ENCODE measurements at places on chromosomes 7 and 10.

- DNase-seq = no peak
These were observed 84.5 kb downstream of the AOAH start for GRCh38 chr7:36639826-36640225.

DNA sequence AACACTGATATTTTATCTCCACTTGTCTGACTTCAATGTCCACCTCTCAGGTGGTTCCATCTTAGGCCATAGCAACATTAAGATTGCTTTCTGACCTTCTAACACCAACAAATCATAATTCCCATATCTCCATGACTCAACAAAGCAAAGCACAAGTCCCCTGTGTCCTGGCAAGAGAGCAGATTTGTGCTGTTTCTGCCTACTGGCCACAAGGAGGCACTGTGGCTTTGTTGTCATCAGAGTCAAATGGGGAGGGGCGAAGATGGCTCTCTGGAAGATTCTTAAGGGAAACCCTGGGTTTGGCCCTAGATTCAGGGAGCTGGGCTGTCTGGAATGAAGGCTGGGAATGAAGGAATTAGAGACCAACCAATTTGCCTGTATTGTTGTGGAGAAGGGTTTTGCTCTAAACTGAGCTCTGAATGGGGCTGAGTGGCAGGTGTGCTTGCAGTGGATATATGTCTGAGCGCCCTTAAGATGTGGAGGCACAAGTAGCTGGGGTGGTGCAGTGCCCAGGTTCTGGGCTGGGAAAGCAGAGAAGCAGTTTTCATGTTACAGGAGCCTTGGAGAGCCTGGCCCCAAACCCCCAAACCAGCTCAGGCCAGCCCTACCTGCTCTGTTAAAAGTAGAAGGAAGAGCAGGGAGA, 154.8 kb upstream of the PRSS58 start:
- peak; percentile 56 for DNase-seq

DNA sequence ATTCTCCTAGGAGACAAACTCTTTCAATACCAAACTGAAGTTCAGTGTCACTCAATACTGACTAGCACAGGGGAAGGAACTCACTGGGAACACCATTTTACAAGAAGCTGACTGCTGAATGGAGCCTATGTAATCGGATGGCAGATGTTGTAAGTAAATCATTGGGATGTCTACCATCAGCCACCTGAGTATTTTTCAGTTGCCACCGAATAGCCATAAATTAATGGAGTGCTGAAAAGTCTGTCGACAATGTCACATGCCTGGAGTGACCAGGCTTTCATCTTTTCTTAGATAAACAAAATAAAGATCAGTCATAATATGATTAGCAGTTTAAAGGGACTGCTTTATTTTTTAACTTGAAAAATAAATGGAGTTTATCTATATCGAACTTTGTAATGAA, 145.9 kb upstream of the SEMA3E start:
- DNase-seq = no peak

- DNase-seq = peak; percentile 39
These were observed 67.0 kb upstream of the PLXDC2 start for GRCh38 chr10:19749185-19749729.

DNA sequence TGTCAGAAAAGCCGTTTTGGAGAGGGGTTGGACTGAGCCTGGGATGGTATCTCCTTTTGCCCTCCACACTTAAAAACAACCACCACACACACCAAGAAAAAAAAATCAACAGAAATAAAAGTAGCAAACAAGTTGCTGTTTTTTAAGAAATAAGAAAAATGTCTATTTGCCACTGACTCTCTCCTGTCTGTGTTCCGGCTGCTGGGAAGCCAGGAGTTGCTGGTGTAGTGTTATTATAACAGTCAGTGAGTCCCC, 163 bp downstream of the EGR2 start:
- no peak for DNase-seq

All from HT1080 (cell line).